T-helper 9 cell (primary cell): ENCODE measurements at places on chromosomes 2 and 18.

DNA sequence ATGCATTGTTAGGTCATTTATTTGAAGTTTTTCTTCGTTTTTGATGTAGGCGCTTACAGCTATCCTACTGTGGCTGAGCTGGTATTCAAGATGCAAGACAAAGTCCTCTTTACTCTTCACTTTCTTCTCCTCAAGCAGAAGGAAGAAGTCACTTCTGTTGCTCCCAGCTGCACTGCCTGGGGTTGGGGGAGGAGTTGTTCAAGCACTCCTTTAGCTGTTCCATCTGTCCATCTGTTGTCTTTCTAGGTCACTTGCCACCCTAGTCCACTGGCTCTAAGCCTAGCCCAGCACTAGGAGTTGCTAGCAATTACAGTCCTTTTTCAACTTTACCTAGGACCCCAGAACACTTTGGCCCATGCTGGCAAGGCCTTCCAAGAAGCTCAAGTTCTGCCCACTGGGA, 200.6 kb upstream of the RBMS1 start:
- no peak for DNase-seq

- no peak for DNase-seq
Measured at GRCh38 chr2:55759271-55759921, 65.8 kb upstream of the PNPT1 start.

GRCh38 chr18:9058406-9058805, 44.1 kb upstream of the NDUFV2 start:
- no peak for DNase-seq

DNA sequence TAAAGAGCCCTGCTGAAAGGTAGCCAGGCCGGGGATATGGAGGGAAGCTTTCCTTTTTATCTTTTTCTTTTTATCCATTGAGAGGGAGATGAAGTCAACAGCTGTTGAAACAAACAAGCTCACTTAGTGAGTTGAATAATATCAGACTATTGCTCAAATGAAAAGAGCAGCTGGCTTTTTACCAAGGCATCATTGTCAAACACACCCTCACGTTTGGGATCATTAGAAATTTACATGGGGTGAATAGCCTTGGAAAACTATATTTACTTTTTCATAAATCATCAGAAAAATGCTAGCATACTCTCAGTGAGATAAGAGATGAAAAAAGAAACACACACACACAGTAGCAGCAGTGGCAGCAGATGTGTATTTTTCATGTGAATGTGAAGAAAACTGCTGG, 71.5 kb upstream of the HNMT start:
- no peak for DNase-seq

DNA sequence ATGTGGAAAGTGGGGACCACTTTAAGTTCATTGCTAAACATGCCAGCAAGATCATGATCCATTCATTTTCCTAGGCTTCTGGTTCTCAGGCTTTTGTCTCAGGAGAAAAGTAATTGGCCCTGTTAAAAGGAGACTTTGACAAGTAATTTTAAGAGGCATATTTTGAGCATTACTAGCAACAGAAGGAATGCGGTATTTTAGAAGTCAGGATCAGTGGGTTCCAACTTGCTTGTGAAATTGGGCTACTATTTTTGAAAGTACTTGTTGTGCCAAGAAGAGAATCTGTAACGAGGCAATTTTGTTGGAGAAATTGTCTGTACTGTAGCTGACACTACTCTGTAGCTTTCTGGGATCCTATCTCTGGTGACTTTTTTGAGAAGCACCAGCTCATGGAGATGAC, 59.4 kb downstream of the CERS6 start:
- no peak for DNase-seq

DNA sequence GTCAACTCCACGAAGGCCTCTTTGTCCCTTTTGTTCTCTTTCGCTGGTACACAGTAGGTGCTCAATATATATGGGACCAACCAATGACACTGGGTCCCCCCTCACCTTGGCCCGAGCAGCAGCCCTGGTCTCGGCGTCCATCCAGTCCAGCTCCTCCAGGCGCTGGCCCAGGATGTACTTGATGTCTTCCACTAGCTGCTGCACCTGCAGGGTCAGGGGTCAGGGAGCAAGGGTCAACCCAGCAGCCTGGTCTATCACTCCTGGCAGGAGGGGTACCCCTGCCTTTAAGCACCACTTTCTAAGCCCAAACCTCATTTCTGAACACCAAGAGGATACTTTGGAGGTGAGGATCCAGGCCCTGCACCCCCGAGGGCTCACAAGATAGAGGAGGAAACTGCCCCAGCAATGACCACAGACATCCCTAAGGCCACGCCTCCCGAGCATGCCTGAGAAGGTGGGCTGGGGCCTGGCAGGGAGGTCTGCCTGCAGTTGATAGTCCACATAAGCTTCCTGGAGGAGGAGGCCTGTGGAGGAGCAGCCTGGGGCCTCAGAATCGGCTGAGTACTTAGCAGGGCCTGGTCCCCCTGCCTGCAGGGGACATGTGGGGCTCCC, 4.2 kb downstream of the ECEL1 start:
- no peak for DNase-seq

DNA sequence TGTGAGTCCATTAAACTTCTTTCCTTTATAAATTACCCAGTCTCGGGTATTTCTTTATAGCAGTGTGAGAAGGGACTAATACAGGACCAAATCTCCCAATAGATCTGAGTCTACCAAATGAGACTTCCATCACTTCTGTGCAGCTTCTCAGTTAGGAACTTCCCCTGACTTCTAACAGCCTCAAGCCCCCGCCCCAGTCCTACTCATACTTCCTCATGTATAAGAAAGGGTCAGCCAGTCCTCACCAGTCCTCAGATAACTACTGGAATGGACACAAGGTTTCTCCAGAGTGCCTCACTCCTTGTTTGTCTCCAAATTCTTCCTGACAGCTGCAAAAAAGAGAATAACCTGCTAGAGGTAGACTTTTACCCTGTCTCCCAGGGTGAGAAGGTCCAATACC, 19.5 kb downstream of the TTC32 start:
- no peak for DNase-seq

GRCh38 chr2:61165946-61166345, 4.0 kb downstream of the C2orf74 start:
- no peak for DNase-seq

- DNase-seq, result no peak
Measured at GRCh38 chr2:1744446-1745170, at the start of gene PXDN. TSS of gene PXDN (minus strand) at chr2:1744515. CDS start at chr2:1744455, 60 bp downstream.

GRCh38 chr2:110873056-110873502, 140.7 kb downstream of the ACOXL start:
- no peak for DNase-seq

DNA sequence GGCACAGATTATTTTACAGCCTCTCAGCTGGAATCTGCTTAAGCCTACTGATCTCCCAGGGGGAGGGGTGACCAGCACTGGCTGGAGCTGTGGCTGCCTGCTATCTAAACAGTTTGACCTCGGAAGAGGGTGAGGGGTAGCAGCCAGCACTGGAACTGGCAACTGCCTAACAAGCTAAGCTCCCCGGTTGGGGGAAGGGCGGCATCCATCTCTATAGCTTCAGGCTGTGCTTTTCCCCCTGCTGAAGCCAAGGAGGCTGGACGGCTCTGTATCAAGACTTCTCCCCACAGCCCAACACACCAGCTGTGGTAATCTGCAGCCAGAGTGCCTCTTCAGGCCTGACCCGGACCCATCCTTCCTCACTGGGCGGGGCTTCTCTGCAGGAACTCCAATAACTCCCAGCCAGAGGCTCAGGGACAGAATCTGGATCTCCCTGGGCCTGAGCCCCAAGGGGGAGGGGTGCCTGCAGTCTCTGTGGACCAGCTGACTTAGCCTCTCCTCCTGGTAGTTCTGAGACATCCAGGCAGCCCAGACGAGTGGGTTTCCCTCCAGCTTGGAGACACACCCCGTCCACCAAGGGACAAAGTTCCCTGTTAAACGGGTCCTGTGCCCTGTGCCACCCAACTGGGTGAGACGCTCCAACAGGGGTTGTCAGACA, 560.2 kb downstream of the LRP1B start:
- no peak for DNase-seq

DNA sequence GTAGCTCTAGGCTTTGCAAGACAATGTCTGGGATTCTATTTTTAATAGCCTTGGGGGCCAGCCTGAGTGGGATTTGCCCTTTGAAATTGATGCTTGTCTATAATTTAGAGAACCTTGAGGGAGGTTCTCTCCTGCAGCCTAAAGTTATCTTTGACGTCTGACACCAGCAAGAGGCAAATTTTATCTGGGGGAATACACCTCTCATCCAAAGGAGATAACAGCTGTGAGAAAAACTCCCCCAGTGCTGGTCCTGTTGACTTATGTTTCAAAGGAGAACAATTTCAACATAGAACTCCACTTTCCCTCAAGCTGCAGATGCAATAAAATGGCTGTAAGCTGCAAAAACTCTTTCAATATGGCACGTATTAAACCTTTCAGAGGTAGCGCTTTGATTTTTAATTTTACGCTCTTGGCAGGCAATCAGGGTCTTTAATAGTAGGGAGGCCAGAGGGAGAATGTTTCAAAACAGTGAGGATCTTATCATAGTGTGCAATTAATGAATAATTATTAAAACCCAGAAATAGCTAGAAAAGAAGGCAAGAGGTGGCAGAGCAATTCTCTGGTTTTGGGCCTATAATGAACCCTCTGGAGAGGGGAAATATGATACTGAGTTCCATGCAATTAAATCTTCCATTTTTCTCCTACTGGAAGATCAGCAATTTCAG, 62.4 kb downstream of the LYPD1 start:
- no peak for DNase-seq

GRCh38 chr2:72830273-72830672, 4.4 kb upstream of the EXOC6B start:
- DNase-seq, result no peak

GRCh38 chr2:71743995-71744675, 290.8 kb downstream of the DYSF start:
- no peak for DNase-seq

DNA sequence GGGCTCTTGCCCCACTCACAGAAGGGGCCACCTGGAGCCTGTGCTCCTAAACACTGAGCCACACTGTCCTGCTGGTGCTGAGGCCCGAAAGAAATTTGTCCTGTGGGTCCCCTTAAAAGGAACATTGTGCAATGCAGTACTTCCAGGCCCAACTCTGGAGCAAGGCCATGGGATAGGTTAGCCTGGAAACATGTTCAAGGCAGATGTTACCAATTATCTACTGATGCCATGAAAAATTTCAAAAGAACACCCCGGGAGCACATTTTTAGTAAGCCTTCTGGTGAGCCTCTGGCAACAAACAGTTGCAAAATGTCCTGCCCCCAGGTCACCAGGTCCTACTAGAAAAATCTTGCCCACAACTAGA, 12.3 kb upstream of the PTMA start:
- no peak for DNase-seq

GRCh38 chr2:42877511-42877910, 85.1 kb upstream of the HAAO start:
- DNase-seq, result no peak

DNA sequence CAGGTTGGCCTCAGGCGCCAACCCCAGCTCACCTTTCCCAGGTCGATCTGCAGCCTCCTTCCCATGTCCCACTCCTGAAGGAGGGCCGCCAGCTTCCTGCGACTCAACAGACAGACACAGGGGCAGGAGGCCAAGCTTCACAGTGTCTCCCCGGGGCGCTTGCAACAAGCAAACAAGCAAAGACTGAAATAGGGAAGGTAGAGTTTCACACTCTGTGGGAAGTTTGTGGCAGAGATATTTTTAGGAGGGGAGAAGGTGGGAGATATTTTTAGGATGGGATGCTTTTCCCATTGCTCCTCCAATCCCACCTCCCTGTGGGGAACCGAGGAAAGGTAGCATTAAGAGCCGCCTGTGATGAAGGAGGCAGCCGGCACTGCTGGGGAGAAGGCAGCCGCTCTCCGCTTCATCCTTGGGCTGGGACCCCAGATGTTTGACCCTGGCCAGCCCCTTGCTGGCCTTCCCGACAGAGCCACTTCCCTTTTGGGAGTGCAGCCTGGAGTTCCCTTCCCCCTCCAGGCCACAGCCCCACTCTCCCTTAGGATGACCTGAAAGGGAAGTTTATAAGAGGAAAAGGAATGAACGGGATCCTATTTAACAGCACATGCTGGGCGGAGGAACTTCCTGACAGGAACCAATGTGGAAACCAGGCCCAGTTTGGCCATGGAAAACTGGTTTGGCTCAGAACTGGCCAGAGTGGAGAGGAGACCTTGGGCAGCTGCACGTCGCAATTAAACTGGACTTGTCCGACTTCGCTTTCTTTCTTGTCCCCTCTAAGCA, 142.2 kb upstream of the SMAD2 start:
- no peak for DNase-seq

GRCh38 chr2:126658905-126659561, 3.1 kb downstream of the GYPC start:
- no peak for DNase-seq

DNA sequence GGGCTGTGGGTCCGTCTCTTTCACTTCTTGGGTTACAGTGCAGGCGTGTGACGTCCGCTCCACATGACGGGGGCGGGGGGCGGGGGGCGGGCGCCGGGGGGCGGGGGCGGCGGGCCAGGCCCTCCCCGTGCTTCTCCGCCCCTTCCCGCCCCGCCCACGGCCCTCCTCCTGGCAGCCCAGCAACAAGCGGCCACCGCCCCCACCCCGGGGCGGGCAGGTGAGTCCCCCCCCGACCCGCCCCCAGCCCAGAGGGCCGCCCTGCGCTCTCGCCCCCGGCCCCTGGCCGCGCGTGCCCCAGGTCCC, 3.6 kb downstream of the ZNF516 start:
- peak; percentile 48 for DNase-seq

DNA sequence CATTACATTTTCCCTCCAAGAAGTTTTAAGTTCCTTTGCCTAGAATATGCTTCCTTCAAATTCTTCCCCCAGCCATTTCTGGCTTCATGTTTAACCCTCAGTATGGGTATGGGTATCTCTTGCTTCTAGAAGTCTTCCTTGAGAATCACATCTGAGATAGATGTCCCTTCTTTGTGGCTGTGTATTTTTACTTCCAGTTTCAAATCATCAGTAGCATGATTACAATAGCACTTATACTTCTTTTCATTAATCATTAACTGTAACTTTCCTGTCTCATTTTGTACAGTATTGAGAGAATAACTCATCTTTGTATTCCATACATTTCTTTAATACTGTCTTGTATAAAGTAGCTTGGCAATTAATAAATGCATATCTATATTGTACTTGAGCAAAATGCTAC, 17.3 kb upstream of the PDE1A start:
- DNase-seq, result no peak
